Activated CD4-positive, alpha-beta T cell treated with anti-CD3 and anti-CD28 coated beads, Interleukin-2, amount 50 U/mL, for 24 hours (primary cell): ENCODE measurements at places on chromosomes 12 and 14.

GRCh38 chr12:60830381-60830780 is 1234.6 kb downstream of the SLC16A7 start:
- DNase-seq, result no peak

GRCh38 chr12:112327209-112327938 is 54.9 kb downstream of the HECTD4 start:
- no peak for DNase-seq

GRCh38 chr12:78994168-78994791 is 129.7 kb downstream of the SYT1 start:
- DNase-seq, result no peak

- no peak for DNase-seq
These were observed 7.3 kb upstream of the BTBD6 start for GRCh38 chr14:105240811-105241576.

DNA sequence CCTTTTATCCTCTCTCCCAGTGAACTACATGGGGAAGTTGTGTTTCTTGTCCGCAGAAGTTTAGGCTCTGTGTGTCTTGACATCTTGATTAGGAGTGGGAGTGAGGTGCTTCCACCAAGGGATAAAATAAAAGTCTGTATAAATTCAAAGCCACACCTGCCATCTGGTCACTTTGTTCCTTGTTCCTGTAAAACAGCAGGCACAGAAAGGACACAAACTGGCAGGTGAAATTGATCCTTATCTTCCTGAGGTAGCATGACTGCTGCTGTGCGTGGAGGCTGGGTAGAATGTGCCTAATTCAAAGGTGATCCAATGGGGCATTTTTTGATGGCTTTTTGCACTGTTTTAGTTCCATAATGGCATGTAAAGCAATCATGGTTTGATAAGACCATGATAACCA is 104.3 kb upstream of the KITLG start:
- no peak for DNase-seq

DNA sequence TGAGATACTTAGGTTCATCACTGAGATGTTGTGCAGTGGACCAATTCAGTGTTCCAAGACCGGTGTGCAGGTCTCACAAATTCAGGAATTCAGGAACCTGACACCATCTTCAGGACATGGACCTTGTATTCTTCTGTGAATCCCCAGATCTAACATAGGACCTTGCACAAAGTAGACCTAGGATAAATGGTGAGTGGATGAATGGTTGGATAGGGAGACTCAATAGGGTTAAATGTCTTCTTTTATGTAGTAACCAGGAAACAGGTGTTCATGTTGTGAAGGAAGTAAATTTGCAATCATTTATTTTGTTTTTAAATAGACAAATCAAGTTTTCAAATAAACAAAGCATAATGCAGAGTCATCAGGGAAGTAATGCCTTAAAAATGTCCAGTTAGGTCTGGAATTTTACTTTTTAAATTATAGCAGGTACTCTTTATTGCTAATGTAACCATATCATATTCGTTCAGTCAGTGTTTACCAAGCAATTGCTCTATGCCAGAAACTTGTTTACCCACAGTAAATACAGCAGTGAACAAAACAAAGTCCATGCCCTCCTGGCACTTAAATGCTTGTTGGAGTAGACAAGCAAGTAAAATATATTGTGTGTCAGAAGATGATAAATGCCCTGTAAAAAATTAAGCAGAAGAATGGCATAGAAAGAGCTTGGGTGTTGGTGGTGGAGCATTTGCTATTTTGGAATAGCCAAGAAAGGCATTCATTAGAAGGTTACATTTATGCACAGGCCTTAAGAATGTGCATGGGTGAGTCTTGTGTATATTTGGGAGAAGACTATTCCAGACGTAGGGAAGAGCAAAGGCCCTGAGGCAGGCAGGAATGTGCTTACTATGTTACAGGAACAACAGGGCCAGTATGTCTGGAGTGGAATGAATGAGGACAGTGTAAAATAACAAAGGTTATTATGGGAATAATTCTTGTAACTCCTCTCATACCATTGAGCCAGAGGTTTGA is 26.3 kb downstream of the RXYLT1 start:
- no peak for DNase-seq

GRCh38 chr12:117330441-117331113 is 30.8 kb downstream of the NOS1 start:
- DNase-seq, result no peak

DNA sequence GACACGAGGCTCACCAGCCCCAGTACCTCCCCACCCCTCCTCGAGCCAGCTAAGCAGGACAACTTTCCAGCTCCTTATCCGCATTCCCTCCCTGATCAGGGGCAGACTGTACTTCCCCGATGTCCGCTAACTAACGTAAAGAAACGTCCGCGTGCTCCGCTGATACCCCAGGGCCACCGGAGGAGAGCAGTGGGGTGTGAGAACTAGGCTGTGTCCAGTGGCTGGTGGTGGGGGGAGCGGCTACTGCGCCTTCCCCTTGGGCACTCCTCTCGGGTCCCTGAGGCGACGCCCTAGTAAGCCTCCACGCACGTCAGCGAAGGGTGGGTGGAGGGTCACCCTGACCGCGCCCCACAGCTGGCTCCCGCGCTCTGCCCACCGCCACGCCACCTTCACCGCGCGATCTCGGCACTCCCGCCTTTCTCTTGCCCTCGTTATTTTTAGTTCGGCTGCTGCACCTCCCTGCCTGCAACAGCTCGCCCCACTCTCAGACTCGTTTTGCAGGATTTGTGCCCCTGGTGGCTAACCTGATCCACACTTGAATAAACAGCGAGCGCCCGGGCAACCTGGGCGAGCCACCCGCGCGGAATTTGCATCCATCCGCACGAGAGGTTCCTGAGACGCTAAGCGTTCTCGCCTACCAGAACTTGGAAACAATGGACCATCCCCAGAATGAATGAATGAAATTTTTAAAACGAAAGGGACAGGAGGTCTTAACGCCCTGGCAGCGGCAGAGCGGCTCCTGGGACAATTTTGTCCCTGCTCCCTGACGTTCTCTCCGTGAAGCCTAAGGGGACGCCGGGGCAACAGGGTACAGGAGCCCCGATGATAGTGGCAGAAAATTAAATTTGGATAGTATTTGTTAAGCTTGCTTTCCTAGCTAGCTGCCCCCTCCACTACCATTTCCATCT is 6.9 kb upstream of the BMP4 start:
- DNase-seq, result no peak

- DNase-seq, result no peak
These were observed 32.9 kb downstream of the RIN3 start for GRCh38 chr14:92546347-92547053.

DNA sequence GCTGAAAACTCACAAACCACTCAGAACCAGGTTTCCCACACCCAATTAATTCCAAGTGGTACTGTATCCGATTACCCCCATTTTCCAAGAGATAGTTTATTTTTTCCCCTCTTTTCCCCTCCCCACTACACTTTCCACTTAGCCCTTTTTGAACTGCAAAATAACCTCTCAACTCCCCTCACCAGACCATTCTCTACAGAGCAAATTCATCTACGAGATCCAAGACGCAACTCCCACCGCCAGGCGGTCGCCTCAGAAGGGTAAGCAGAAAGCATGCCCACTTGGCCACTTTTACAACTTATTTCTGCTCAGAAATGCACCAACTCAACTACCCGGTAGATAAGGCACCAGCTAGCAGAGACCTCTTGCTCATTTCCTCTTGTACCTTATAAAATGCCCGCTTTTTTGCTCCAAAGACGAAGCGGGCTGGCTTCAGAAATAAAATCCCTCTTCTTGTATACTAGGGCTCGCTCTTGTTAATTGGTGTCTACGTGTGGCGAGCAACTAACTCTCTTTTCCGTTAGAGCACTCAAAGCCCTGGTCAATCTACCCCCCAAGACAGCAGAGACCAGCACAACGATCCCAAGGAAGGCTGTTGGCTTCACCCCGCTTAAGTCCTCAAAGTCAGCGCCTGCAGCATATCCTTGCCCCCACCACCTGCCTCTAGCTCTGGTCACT is 910 bp upstream of the SRP54 start:
- peak; percentile 16 for DNase-seq

DNA sequence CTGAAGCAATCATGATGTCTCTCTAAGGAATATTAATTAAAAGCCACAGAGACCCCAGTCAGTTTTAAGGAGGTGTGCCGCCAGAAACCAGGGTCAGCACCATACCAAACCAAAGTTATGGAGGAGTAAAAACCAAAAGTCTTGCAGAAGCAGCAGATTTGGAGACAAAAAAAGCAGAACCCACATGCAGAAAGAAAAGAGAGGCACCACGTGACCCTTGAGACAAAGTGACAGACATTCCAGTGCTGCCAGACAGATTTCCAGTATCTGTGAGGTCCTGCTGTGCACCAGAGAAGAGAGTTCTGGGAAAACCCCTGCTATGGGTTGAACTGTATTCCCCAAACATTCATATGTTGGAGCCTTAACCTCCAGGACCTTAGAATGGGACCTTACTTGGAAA is 59.7 kb downstream of the CAPZA3 start:
- no peak for DNase-seq

- no peak for DNase-seq
These were observed 366.7 kb downstream of the GALC start for GRCh38 chr14:87626266-87626665.

GRCh38 chr14:75428230-75429104 is 645 bp downstream of the JDP2 start:
- DNase-seq, result no peak

DNA sequence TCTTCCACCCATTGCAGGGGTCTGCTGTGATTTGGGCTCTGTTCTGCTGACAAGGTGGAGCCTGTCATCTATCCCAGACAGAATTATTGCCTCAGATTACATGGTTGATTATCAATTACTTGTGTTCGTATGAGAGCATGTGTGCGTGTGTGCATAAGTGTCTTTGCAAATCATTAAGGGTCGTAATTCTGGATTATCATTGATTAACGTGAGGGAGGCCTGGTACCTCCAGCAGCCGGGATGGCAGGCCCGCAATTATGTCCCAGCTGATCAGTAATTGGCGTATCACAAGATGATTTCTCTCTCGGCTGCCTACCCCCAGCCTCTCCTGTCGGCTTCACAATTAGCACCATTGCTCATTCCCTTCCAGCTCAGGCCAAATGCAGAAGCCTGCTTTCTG is 29.6 kb upstream of the IRF2BPL start:
- no peak for DNase-seq

DNA sequence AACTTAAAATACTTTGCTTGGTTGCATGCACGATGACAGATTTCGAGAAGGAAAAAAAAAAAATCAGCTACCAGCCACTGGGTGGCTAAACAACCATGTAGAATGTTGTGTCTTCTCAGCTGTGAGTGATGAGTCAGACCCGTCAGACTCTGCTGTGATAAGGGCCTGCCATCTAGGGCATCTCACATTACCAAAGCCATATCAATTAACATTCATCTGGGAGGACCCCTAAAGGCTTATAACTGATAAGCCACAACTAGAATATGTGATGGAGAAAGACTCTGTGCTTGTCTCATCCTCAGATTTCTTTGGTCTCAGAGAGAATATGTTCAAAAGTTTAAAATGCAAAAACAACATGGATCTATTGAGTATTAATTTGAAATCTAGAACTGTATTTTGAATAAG is 111.5 kb downstream of the PAX9 start:
- DNase-seq, result no peak

DNA sequence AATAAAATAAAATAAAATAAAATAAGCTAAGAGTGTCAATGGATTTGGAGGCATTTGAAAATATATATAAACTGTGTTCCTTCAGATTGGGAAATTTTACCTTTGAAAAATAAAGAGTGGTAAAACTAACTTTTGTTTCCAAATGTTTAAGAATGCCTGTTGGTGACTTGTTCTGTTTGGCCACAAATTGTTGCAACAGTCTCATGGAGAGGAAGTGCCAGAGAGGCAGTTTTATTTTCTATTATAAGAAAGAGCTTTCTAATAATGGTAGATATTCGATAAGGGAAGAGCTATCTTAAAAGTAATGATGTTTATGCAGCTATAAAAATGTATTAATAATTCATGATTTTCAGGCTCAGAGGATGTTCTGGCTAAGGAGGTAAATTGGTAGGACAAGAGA is 68.8 kb upstream of the MDGA2 start:
- no peak for DNase-seq

DNA sequence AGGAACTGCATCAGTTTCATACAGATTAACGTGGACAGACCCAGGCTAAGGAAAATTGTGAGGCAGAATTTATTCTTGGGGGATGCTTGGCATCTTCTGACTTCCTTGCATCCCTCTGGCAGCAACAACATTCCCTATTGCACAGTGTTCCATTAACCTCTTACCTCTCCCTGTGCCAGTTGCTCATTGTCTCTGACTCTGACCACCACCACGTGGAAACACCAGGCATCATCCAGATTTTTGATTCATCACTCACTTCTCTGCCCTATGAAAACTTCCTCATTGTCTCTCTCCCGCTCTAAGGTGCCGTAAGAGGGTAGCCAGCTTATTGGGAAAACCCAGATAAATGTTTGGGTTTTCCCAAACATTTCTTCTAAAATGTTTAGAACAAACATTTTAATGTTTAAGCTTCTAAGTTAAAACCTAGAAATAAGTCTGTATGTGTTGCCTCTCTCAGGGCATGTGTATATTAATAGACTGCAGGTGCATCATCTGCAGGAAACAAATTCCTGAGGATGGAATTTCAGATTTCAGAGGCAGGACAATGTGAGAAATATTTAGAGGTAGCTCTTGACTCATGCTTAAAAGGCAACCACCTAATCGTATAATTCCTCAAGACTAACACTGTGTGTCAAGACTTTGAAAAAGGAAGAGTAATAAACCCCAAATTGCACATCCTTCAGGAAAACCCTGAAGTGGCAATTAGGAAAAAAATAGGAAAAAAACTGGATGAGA is 64.5 kb upstream of the SLC35F4 start:
- DNase-seq, result no peak

- no peak for DNase-seq
These were observed at the start of gene LRP1-AS for GRCh38 chr12:57146961-57147944. Gene LRP1-AS (minus strand): TSS chr12:57147619.

DNA sequence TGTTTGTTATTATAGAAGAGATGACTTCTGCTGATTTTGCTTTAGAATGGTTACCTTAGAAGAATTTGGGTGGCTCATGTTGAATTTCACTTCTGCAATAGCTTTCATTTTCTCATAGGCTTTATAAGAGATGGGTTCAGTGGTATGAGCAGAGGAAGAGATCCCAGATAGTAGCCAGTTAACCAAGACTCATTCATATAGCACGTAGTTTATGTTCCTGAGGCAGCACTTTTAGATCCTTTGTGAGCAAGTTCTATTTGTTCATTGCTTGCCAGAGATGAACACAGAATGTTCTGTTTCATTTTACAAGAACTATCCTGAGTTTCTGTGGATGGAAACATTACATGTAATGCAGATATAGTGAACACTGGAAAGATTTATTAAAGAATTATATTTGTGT is 32.2 kb downstream of the RAB21 start:
- no peak for DNase-seq

- DNase-seq, result no peak
These were observed 42.6 kb downstream of the PLXNC1 start for GRCh38 chr12:94191023-94191422.

DNA sequence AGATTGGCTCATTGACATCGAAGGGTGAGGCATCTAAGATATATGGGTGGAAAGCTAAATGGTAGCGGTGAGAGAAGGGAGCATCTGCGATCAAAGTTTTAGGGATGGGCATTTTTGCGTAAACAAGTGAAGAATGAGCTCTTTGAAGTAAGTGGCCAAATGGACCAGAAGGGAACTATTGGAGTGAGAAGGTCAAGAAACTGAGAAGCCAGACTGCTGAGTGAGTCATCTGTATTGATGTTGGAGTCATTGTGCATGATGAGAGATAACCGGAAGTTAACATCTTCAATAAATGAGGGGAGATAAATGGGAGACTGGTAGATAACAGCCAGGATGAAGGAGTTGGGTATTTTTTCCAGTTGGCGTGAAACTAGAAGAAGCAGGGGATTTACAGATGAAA is 271.9 kb upstream of the PDE3A start:
- DNase-seq, result no peak

GRCh38 chr14:23398348-23398747 is 9.7 kb downstream of the MYH6 start:
- no peak for DNase-seq
